ENCODE measurements at places on chromosomes 3 and 15.
A peak's percentile ranks its signal among the peaks of the same experiment; 100 is the strongest.

- DNase-seq, result no peak
Observed at GRCh38 chr3:178500631-178501030, 35.6 kb upstream of the KCNMB2 start.

DNA sequence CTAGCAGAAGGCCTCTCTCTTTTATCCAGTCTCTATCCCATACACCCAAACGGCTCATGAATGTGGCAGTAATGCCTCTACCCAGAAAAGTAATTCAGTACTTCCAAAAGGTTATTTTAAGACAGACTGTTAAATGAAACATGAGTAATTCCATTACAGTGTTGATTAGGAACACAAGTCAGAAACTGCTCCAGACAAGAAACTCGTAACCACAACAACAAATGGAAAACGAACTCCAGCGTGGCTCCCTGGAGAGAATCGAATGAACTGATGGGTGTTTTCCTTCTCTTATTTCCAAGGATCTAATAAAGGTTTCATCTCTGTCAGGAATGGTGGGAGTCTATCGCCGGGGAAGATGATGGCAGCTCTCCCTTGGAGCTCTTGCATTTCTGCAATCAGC, 228.4 kb downstream of the MAGI1 start:
- no peak for DNase-seq

DNA sequence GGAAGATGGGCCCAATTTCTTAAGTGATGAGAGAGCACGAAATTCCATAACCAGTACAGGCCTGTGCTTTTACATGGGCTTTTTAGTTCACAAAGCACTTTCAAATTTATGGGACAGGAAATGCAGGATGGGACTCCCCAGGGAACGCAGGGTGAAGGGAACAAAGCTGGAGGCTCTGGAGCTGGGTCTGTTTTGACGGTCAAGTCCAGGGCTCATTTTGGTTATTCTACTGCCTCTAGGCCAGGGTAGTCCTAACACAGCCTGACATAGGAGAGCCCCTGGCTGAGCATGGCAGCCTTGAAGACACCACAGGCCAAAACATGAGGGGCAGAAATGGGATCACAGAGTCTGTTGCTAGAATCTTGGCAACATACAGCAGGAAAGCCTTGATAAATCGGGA, 33.5 kb downstream of the HCLS1 start:
- no peak for DNase-seq

DNA sequence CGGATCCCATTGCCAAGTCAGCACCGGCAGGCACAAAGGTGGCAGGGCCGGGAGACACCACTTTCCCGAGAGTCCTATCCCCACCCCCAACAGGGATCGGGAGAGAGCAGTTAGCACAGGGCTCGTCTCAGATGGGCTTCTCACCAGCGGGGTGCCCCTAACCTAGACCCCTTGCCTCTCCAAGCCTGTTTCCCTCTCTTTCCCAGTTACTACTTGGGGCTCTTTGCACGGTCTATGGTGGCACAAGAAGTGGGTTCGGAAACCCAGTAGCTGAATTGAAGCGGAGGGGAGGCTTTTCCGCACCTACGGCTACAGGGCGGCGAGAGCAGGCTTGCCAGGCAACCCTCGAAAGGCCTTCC, 383 bp upstream of the EFCC1 start:
- DNase-seq, result no peak

GRCh38 chr3:188507244-188507720, 353.3 kb downstream of the LPP start:
- peak; percentile 92 for DNase-seq

GRCh38 chr3:188465311-188465710, 311.4 kb downstream of the LPP start:
- DNase-seq, result no peak

- DNase-seq, result no peak
Observed at GRCh38 chr15:49238342-49238741, 68.3 kb downstream of the GALK2 start.

- DNase-seq, result no peak
Observed at GRCh38 chr15:64162478-64162868, 349 bp downstream of the PPIB start.

- peak; percentile 40 for DNase-seq
Observed at GRCh38 chr3:168273036-168273435, 177.3 kb upstream of the GOLIM4 start.

DNA sequence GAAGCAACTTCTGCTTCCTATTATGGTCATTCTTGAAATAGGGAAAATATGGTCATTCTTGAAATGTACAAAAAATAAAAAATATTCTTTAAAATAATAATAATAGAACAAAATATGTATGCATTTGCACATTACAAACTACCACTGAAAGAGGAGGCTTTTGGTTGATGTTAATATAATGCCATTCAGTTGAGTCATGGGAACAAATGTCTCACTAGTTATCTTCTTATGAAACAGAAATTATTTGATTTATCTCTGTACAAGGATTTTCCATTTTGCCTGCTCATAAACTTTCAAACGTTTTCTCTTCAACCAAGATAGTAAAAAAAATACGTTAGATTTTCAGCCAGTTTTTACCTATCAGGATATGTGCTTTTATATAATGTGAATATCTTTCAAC, 1662.7 kb downstream of the OTOL1 start:
- DNase-seq, result no peak

- no peak for DNase-seq
Observed at GRCh38 chr3:155283092-155284056, 10.1 kb downstream of the STRIT1 start.

- DNase-seq, result no peak
Observed at GRCh38 chr15:52199271-52199670, 8.1 kb upstream of the GNB5 start.

- DNase-seq, result no peak
Observed at GRCh38 chr3:42745776-42746454, 27.1 kb downstream of the CCDC13 start.

- no peak for DNase-seq
Observed at GRCh38 chr3:149009732-149010131, 18.4 kb downstream of the GYG1 start.

- DNase-seq, result no peak
Observed at GRCh38 chr15:57592426-57592825, 722 bp downstream of the MYZAP start.

Data from suppressor macrophage treated with lipopolysaccharide for 4 hours (primary cell).